ENCODE measurements at places on chromosomes 5 and 9.

- no peak for DNase-seq
Measured at GRCh38 chr9:33234511-33235467, 5.2 kb upstream of the SPINK4 start.

- peak; percentile 19 for DNase-seq
Measured at GRCh38 chr9:27528886-27529315, 713 bp downstream of the MOB3B start.

GRCh38 chr5:9282211-9282610 is 263.7 kb downstream of the SEMA5A start:
- DNase-seq: no peak

DNA sequence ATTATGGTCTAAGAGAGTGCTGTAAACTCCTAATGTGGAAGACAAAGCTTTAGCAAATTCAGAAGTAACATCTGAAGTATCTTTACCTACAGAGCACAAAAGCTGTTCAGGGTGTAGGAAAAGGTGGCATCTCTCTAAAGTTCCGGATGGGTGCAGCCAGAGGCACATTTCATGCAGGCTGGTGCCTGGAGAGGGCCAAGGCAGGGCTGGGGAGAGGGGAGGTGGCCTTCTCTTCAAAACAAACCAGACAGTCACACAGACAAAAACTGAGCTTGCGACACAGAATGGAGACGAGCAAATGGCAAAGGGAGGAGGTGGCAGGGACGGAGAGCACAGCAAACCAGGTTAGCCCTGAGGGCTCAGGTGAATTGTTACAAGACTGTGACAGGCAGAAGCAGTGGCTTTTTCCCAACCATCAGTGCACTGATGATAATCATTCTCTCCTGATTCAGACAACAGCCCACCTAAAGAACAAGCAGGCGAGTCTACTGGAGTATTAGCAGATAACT is 121.5 kb upstream of the PCA3 start:
- DNase-seq: no peak

DNA sequence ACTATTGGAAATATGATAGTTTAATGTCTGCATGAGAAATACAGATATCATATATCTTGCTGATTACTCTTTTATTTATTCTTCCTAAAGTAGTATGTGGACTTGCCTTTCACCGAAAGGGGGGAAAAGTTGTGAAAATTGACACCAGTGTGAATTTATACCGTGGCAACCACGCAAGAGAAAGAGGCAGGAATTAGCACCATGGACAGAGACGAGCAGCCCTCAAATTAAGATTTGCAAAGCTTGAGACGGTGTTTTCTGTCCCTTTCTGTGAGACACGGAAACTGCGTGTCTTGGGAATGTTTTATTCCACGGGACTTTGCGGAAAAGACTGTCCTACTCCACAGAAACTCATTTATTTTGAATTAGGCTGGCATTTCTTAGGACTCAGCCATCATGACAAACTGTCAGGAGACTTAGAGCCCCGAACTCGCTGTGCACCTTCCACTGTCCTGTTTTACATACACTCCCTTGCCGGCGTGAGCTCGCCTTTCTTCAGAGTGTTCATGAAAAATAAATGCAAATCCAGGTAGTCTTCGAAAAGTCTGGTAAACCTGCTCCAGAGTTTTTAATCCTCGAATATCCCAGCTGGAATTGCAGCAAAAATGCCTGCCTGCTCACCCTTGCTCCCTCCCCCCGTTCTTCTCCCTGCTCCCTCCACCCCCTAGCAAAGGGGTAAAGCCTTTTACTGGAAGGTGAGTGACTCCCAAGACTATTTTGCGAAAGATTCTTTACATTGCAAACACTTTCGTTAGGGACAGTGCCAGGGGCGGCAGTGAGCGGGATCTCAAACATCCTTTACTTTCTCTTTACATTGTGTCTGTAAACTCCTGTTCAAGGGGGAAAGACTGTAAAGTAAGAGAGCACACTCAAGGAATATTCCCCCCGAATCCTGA is 3.8 kb upstream of the ELAVL2 start:
- DNase-seq: no peak

DNA sequence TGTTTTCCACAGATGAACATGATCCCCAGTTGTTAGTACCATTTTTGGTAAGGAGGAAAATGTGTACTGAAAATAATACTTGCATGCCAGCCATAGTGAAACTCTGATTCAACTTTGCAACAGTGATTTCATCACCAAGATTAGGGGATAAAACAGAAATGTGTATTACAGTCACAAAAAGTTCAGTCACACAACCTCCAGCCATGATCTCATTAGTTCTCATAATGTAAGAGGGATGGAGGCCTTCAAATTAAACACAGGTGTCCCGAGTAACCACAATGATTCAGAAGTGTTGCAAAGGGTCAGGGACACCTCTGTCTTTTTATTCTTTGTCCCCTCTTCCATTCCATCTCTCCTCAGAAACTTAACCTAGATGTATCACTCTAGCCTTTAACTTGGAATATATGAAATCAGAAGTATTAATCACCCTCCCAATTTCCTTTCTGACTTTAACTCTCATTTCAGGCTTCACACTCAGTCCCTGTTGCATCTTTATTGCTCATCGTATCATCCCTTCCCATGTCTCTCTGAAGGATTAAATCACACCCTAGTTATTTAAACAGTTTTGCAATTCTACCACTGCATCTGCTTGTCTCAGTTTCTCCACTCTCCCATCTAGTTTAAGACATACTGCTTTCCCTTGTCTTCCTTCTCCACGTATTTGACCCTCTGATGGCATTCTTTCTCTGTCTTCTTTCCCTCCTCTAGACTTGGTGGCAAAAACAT is 291.2 kb downstream of the ADAMTS6 start:
- DNase-seq: no peak

DNA sequence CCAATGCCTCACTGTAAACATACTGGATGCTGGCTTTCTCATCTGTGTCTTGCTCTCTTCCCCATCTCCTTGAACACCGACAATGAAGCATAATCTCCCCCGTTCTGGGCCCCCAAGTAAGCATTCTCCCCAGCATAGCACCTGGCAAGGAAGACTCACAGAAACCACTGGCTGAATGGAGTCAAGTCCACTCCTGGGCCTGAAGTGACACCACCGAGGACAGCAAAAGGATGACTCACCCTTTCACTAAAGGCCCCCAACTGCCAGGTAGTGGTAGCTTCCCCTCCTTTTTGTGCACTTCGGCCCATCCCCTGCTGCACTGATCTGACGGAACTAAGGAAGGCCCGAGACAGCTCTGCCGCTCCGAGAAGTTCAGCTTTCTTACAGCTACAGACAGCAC is 9.4 kb downstream of the VDAC1 start:
- no peak for DNase-seq

DNA sequence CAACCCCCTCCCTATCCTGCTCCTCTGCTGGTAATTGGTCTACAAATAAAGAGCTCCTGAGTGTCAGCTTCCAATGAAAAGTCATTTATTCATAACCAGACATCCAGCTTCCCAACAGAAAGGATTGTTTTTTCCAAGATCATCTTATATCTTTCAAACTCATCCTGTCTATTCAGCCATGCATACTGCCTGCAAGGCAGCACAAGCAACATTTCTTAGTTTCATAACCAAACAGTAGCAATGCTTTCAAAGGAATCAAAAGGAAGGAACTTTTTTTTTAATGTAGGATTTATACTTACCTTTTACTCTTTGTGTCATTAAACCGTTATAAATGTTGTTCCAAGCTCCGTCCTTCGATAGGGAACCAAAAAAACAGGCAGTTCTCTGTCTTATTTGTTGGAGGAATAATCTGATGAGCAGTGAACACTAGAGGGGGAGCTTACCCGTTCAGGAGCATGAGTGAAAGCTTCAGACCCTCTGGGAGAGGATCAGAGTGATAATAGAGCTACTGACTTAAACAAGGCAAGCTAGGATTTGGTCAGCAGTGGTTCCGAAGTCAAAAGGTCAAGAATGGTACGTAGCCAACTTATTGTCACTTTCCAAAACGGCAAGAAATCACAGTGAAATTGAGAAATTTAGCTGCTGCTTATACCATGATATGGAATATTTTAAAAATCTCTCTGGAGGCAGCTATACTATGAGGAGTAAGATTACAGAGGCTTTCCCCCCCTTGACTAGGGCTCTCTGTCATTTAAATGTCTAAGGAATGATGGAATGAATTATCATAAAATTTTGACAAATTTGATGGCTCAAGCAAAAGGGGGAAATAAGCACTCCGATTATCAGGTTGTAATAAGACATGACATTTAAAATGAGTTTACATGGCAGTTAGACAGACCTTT is 892.9 kb downstream of the NR2F1-AS1 start:
- DNase-seq: no peak

DNA sequence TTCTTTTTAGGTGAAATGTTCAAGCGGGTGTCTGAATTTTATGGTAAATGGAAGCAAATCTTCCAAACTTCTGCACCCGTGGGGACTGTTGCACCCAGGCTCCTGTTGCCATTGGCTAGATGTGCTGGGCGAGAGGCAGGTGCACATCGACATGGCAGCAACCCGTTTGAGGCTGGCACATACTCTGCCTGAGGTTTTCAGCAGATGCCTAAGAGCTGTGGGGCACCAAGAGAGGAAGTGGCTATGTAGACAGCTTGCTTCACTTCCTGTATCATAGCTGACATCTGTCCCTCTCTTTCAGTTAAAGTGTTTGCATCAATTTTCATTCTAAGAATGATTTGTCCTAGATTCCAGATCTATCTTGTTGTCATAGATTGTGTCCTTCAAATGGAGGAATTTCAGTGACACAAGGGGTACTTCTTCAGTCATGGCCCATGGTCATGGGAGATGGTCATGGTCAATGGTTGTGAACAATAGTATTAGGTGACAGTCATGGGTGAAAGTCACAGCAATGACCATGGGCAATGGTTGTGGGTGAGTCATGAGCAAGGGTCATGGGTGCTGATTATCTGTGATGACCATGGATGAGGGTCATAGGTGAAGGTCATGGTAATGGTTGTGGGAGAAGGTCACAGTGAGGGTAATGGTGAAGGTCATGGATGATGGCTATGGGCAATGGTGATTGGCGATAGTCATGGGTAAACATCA is 115.1 kb upstream of the IRX4 start:
- no peak for DNase-seq

- DNase-seq: no peak
Measured at GRCh38 chr9:122218071-122218934, 10.5 kb downstream of the LHX6 start.

DNA sequence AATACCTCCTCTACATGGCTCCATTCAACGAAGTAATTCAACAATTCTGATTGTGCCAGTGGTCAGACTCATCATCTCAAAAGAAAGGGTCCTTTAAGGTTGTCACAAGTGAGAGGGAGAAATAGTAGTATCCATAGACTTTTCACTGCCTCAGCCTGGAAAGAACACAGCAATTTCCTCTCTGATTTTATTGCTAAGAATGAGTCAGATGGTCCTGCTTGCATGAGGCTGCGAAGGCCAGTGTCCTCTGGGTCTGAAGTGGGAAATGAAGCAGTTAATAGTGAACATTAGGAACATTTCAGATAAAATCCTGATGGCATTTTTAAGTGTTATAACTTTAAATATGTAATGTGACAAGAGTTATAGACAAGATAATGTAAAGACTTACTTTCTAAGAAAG is 979.0 kb downstream of the EFNA5 start:
- no peak for DNase-seq

GRCh38 chr5:128271071-128271470 is 187.5 kb downstream of the SLC12A2 start:
- DNase-seq: no peak

DNA sequence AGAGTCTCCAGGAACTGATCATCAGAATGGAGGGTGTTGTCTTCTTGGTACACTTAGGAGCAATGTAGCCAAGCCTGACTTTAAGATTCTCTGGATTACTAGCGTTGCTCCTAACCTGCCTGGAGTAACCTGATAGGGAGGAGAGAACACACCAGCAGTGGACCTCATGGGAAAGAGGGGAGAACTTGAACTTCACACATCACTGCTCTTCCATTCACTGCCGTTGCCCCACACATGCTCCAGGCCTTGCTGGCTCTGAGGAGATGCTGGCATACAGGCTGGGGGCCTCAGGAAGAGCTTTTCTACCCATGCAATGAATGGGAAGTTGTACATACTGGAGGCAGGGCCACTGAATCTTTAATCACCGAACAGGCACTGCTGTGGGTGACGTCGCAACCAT is 60.3 kb upstream of the ADAMTS16 start:
- DNase-seq: no peak

GRCh38 chr5:110838961-110839360 is 100.2 kb downstream of the SLC25A46 start:
- DNase-seq: no peak

DNA sequence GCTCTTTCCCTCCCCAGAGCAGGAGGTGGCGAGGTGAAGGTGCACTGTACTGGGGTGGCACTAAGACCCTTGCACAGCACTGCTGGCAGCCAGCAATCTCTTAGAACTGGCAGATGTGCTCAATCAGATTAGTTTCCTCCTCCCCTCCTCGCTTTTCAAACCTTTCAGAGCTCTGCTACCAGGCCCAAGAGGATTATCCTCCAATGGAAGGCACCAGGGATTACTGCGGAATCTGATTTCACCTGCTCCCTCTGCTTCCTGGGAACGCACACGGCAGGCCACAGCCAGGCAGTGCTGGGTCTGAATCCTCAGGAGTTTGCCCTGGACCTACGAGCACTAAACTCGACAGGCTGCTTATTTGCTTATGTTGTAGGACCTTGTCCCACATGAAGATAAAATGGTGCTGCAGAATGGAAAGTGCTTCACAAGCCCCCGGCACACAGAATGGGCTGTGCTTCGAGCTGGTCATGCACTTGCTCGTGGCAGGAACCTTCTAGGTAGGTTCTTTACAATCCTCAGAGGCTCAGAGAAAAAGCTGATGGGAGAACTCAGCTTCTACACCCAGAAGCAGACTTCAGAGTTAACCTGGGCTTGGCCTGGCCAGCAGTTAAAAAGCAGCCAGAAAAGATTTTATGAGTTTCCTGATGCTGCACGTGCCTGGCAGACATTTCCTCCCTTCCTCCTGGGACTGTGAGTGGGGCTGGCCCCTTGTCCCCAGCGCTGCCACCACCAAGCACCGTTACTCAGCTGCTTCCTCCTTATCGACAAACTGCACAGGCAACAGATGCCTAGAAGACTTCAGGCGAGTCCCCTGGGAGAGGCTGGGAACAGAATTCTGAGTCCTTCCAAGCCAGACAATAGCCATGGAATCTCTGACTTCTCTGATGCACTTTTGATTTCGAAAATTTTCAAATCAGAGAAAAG is 33.1 kb downstream of the FABP6 start:
- DNase-seq: no peak

GRCh38 chr9:36101916-36102741 is 34.4 kb upstream of the GLIPR2 start:
- DNase-seq: no peak

GRCh38 chr9:98517761-98518160 is 191.0 kb downstream of the GABBR2 start:
- no peak for DNase-seq

DNA sequence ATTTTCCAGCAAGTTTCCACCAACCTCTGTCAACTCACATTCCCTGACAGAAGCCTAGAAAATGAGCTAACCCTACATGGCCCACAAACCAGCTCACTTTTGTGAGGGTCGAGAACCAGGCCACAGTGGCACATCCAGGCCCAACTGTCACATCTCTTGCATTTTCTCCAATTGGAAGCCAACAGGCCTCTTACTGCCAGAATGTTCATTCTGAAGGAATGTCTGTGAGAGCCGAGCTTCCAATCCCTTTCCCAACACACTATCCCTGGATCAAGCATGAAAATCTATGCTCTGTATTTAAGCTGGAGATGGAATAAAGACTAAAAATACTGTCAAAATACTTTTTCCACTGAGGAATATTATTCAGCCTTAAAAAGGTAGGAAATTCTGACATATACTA is 20.0 kb downstream of the MARCHF3 start:
- no peak for DNase-seq

Data from stimulated activated CD8-positive, alpha-beta memory T cell treated with anti-CD3 and anti-CD28 coated beads, Interleukin-4, amount 100 ng/mL, for 24 hours (primary cell).